ACHN (cell line): ENCODE measurements at places on chromosomes 4 and X.
A peak's percentile ranks its signal among the peaks of the same experiment; 100 is the strongest.

GRCh38 chrX:7950865-7951264 is 23.7 kb upstream of the PNPLA4 start:
- no peak for DNase-seq

DNA sequence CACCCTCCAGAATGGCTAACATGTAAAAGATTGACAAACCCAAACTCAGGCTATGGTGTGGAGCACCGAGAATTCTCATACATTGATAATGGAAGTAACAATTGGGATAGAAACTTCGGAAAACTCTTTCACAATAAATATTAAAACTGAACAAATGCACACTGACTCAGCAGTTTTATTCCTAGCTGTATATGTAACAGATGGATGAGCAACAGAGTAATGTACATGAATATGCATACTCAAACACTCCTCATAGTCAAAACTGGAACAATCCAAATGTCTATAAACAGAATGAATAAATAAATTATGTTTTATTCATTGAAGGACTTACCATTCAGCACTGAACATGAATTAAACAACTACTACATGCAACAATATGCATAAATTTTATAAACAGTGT is 37.1 kb upstream of the PDE5A start:
- no peak for DNase-seq

- no peak for DNase-seq
Measured at GRCh38 chr4:171516694-171517093, 296.5 kb upstream of the GALNTL6 start.

DNA sequence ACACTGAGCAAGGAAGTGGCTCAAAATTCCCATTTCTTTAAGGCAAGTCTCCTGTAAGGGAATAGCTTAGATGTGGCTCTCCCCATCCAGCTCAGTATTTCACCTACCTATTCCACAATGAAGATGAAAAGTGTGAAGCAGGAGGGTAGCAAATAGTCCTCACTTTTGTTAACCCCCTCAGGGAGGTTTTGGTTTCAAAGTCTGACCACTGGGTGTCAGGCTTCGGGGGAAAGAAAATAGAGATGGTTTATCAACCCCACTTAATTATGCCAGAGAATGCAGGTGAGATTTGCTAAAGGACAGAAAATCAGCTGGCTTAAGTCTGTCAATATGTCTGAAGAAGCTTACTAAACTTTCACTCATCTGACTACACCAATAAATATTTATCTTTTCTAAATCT is 69.5 kb downstream of the DHX15 start:
- no peak for DNase-seq

DNA sequence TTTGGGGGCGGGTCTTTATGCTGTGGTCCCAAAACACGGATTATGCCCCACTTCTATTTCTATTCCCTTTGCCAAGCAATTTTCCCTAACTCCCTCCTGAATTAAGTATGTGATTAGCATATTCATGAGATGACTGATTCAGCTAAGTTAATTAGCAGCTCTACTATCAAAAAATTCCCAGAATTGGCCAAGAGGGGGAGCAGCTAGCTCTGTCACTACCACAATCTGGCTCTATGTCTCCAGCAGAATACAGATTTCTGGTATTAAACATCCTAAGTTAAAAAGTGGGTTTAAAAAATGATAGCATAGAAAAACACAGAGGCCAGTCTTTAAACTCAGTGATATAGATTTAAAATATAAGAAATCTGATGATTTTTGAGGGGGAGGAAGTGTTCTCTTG is 80.3 kb downstream of the GPC4 start:
- DNase-seq = peak; percentile 13

DNA sequence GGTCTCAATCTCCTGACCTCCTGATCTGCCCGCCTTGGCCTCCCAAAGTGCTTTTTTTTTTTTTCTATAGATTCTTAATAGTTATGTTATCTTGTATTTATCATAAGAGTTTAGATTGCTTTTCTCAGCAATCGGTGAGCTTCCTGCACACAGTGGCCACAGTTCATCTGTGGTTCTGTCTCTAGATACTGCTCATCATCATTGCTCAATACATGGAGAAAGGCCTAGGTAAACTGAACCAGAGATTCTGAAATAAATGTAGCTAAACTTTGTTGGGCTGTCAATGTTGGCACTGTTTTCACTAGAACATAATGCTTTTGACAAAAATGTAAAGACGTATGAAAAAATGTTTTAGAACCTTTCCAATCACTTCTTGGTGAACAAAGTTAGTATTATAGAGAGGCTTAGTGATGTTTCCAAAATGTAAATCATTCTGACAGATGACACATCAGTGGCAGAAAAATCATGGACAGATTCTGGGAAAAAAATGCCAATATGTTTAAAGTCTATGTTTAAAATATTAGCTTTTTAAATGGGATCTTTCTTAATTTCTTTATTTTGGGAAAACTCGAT is 50.0 kb upstream of the LIMCH1 start:
- no peak for DNase-seq

GRCh38 chr4:168880811-168881595 is 129.1 kb downstream of the CBR4 start:
- DNase-seq = no peak

- DNase-seq = no peak
Measured at GRCh38 chr4:115430024-115430423, 316.6 kb upstream of the NDST4 start.

GRCh38 chr4:107261241-107261874 is 225.2 kb upstream of the DKK2 start:
- no peak for DNase-seq

GRCh38 chr4:165834116-165834515 is 38.9 kb upstream of the TLL1 start:
- no peak for DNase-seq

GRCh38 chrX:85003655-85004244 is at the start of gene APOOL:
TSS of gene APOOL (plus strand) at chrX:85003877. CDS start at chrX:85003913, 36 bp downstream.
- peak; percentile 82 for DNase-seq

GRCh38 chr4:41365681-41366080 is 109.0 kb downstream of the UCHL1 start:
- no peak for DNase-seq

DNA sequence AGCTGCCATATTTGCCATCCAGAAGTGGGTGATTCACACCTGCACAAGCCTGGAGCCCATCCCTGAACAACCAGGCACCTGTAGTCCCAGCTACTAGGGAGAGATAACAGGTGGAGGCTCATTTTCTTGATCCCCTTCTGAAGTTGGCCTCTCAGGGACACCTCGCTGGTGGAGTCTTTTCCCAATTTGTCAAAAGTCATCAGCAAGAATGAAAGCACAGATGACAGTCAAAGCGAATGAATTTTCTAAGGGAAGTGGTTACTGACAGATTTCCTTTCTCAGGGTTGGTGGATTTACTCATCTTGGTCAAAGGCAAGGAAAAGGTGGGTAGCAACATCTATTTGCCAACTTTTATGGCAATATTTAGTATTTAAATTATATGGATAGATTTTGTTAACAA is 36.5 kb downstream of the FGFBP1 start:
- DNase-seq = no peak

GRCh38 chrX:153981771-153982533 is 9.4 kb downstream of the TMEM187 start:
- DNase-seq = no peak

GRCh38 chr4:66000510-66001117 is 330.3 kb upstream of the EPHA5 start:
- no peak for DNase-seq

- no peak for DNase-seq
Measured at GRCh38 chr4:112201915-112202505, 29.6 kb upstream of the AP1AR start.

GRCh38 chr4:96894621-96895020 is 1054.7 kb downstream of the PDHA2 start:
- no peak for DNase-seq

DNA sequence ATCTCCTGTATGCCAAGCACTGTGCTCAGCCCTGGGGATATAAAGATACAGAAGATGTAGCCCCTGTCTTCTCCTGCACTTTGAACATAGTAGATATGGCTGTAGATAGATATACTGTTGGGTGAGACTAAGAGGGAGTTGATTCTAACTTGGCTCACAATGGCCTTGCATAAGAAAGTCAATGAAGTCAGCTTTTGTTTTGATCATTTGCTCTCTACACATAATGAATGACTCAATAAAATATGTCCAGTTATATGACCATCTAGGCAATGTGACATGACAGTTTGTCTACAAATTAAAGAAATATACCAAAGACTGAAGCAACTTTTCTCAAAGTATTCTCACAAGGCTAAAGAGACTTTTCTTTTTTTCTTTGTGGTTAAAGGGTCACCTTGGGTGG is 147.6 kb upstream of the DIPK2B start:
- no peak for DNase-seq

DNA sequence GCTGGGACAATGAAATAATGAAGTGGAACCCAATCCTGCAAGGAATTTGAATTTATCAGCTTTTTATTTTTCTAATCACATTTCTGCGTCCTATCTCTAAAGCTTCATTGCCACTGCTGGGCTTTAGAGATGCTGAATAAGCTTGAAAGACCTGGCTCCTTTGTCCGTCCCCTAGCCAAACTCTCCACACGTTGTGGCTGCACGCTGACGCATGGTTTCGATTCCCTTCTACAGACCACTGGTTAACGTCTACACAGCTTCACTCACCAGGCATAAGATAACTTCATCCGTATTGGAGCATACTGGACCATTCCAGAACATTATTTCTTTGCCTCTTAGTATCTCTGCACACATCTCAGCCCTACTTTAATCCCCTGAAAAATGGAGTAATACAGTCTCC is 31.2 kb downstream of the SPANXN3 start:
- DNase-seq = no peak

- peak; percentile 64 for DNase-seq
Measured at GRCh38 chrX:153333821-153334653, at the start of gene ZNF275. TSS of gene ZNF275 (plus strand) at chrX:153334153. CDS start at chrX:153336680, 2,527 bp downstream.

GRCh38 chrX:96997196-96997595 is 113.5 kb downstream of the RPA4 start:
- DNase-seq = no peak

DNA sequence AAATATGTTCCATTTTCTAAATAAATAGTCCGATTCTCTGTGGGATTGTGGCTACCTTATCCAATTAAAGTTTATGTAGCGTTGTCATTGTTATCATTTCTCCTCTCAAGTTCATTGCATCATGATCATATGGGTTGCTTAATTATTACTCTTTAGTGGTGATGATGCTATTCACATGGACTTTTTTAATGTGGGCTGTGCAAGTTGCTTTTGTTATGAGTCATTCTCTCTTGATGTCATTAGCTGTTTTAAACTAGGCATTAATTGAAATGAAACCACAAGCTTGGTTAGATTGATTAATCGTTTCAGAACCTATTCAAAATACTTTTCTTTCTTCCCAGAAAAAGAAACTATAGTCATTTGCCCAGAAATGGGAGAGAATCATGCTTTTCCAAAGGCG is 38.2 kb downstream of the NHS start:
- DNase-seq = peak; percentile 37

- DNase-seq = no peak
Measured at GRCh38 chr4:147325571-147325981, 155.3 kb upstream of the EDNRA start.

- DNase-seq = no peak
Measured at GRCh38 chrX:151679798-151680402, 15.4 kb upstream of the PRRG3 start.

GRCh38 chr4:187770345-187770744 is 225.2 kb upstream of the ZFP42 start:
- DNase-seq = no peak

DNA sequence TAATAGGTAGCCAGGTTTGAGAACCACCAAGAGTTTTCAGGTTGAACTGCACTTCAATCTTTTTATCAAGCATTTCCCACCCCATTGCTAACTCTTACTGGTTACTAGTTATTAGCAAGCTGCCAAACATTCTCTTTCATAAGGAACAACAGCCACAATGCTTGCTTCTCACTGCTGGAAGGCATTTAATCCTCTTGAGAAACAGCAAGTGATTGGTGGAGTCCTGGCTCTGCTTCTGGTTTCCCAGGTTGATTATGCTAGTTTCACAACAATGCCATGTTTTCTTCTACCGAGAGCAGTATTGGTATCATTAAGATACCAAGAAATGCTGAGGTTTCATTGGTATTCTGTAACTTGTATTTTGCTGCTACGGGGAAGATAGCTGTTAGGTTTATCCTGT is 32.2 kb upstream of the TXLNG start:
- no peak for DNase-seq

DNA sequence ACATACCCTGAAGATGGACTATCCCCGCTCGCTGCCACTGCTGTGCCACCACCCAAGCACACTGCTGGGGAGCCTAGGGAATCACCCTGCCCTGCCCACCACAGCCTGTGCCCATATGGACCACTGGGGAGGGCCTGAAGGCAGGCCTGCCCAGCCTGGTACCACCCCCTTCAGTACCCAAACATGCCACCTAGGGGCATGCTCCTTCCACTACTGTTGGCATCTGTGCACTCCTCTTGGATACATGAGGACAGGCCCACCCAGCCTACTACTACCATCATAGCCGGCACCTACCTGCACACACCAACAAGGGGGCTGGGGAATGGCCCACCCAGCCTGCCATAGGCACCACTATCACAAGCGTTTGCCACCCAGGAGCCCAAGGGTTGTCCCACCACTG is 30.1 kb upstream of the PRDX4 start:
- DNase-seq = no peak

GRCh38 chrX:97860226-97860625 is 976.5 kb downstream of the RPA4 start:
- DNase-seq = no peak

GRCh38 chr4:172838943-172839342 is 329.7 kb upstream of the GALNT7 start:
- no peak for DNase-seq

DNA sequence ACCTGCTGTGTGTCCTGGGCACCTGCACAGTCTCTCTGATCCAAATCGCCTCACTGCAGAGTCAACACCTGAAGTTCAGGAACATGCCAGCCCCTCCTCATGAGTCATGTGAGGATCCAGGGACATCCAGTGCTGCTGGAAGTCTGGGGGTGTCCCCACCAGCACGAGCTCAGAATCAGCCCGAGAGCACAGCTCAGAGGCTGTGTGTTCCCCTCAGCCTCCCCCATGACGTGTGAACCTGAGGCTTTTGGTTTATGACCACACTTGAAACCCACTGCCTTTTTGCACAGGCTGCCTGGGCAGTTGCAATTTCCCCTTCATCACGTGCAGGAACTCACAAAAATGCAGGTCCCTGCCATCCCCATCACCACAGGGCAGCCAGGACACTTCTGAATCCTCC is 47.1 kb downstream of the PPP2R2C start:
- no peak for DNase-seq

DNA sequence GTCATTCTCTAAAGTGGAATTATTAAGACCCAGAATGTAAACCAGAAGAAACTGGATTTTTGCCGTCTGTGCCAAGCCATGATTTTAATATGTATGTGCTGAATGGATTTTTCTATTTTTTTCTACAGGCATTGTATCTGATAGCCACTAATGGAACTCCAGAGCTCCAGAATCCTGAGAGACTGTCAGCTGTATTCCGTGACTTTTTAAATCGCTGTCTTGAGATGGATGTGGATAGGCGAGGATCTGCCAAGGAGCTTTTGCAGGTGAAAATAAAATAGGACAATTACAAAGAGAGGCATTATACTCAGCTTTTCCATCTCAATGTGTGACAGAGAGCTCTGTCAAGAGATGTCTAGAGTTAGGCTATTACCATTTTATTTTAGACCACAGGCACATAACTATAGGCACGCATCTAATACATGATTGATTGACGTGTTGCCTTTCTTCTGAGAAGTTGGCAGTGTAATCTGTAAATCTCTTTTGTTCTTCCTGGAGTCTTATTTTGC is 53.9 kb downstream of the CAPN6 start:
- DNase-seq = no peak

GRCh38 chr4:27692868-27693634 is 832.4 kb downstream of the STIM2 start:
- no peak for DNase-seq
